ENCODE measurements at places on chromosomes 7 and 10.

GRCh38 chr10:63429281-63429680 lies 36.5 kb downstream of the JMJD1C start:
- no peak for DNase-seq

GRCh38 chr10:95525033-95525418 lies 36.1 kb downstream of the SORBS1 start:
- no peak for DNase-seq

DNA sequence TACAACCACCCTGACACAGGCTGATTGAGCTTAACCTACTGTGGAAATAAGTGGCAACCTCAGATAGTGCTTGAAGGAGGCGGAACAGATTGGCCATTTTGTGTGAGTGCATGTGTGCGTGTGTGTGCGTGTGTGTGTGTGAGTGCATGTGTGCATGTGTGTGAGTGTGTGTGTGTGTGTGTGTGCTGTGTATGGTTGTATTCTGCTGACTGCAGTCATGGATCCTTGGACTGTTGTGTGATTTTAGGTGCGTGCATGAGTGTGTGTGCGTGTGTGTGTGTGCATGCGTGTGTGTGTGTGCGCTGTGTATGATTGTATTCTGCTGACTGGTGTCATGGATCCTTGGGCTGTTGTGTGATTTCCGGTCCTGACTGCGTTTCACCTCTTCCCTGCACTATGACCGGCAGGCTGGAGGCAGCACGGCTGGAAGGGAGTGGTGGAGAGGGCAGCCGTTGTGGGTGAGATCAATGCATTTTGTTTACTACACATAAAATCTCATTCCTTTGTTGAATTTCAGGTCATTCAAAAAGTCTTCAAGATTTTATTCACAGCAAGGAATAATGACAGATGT lies 6.3 kb downstream of the IQCE start:
- no peak for DNase-seq

- no peak for DNase-seq
Observed at GRCh38 chr7:6367701-6368211, 80.0 kb downstream of the DAGLB start.

DNA sequence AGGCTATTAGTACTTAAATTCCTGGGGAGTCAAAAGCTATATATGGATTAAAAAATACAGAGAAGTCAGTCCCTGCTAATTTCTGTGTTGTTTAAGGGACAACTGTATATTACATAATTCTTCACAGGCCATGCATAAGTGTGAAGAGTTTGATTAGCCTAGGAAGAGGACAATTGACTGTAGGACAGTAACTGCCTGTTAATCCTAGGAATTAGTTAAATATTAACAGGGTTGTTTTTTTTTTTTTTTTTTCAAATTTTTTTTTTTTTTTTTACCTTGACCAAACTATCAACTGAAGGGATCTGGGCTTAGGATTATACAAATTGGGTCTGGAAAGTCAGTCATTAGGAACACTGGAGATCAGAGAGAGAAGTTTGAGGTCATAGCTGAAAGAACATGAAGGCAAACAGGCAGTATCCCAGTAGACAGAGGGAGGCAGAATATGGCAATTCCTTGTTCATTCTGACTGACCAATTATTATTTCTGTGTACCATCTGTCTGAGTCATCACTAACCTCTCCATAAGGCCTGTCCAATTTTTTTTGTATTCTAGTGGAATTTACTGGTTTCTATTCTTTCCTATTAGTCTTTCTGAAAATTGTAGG lies 1139.2 kb downstream of the SORCS1 start:
- no peak for DNase-seq

GRCh38 chr10:43265799-43266721 lies 805 bp downstream of the RASGEF1A start:
- DNase-seq, result no peak

GRCh38 chr10:118246332-118247295 lies 95.5 kb downstream of the FAM204A start:
- DNase-seq, result no peak

DNA sequence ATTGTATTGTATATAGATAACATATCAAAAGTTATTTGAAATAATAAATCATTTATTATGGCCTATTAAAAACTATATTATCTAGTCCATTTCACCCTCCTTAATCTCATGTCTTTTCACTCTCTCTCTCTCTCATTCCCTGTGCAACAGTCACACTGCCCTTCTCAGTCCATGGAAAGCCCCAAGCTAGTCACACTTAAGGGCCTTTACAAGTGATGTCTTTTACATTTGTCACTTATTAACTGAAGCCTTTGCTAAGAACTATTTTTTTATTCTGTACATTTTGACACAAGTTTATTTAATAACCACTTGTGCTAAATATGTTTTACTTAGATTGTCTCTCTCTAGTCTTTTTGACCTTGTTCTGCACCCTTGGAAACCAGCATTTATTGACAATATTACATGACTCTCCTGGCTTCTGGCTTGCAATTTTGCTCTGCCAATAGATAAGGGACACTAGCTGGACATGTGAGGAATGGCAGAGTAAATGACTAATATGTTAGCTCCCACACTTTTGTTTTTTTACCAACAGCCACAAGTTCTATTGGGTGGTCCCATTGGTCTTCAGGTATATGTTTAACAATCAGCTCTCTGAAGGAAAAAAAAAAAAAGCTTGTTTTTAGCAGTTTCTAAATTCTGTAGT lies 706.8 kb upstream of the POT1 start:
- DNase-seq, result no peak

DNA sequence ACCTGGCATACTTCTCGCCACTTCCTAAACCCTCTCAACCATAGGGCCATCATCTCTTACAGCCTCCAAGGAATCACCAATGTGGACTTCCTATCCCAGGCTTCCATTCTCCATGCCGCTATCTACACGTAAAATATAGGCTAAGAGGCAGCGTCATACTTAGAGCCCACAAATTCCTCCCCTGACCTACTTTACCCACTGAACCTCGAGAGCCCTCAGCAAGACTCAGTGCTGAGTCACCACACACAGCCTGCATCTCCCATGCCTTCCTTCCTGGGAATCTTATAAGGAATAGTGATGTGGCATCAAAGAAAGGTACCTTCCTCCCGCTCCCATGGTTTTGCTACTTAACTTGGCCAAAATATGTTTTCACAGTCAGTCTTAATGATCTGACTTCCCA lies 435.6 kb upstream of the NFE2L3 start:
- no peak for DNase-seq

DNA sequence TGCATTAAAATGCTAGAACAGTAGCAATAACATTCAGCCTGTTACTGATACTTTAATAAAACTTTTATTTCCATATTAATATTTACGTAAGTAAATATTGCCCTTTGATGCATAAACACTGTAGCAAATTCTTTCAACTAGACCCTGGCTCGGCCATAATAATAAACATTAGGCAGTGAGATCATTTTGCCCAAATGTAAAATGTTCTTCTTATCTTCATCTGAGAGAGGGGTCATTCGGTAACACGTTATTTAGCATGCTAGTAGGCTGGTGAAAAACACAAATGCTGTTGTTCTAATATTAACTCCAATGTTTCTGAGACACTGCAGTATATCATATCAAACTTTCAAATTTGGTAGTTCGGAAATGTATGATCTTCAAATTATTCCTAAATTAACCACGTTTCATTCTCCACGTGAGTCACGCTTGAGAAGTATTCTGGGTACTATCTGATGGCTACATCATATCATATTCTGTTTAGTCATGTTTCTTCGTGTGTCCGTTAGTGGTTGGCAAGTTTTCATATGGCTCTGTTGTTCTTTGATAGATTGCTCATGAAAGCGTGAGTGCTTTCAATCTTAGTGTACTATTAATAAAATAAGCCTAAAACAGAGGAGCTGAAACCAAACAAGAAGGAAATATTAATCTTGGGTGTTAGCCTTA lies 145.8 kb downstream of the NSUN6 start:
- no peak for DNase-seq

GRCh38 chr7:67637023-67637358 lies 640.4 kb downstream of the TYW1 start:
- no peak for DNase-seq

DNA sequence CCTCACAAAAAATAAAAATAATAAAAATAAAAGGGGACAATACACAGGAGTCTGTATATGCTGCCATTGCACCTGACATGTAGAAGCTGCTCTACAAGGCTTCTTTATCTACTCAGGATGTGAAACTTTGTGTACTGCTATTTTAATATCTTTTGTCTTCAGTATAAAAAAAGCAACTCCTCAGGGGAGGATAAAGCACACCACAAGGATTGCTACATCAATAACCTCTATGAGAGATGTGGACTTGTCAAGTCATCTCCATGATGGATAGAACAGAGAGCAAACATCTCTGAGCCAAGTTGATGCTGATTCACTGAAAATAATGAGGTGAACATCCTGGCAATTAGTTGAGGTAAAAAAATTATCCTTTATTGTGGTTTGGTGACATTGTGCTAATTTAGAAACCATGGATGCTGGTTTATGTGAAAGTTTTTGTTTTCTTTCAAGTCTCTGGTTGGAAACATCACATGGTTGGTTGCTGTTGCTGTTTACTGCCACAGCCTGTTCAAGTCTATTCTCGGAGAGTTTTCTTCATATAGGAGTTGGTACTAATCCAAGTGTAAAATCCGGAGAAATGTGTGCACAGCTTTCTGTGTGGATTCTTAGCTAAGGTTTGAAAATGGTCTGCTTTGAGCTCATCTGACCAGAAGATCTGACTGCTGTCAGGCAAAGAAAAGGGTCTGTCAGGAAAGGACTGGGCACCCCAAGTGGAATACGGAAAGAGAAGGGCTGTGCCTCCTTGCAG lies 1.5 kb upstream of the HECW1 start:
- DNase-seq, result no peak

- no peak for DNase-seq
Observed at GRCh38 chr7:132053871-132054270, 497.4 kb upstream of the PODXL start.

DNA sequence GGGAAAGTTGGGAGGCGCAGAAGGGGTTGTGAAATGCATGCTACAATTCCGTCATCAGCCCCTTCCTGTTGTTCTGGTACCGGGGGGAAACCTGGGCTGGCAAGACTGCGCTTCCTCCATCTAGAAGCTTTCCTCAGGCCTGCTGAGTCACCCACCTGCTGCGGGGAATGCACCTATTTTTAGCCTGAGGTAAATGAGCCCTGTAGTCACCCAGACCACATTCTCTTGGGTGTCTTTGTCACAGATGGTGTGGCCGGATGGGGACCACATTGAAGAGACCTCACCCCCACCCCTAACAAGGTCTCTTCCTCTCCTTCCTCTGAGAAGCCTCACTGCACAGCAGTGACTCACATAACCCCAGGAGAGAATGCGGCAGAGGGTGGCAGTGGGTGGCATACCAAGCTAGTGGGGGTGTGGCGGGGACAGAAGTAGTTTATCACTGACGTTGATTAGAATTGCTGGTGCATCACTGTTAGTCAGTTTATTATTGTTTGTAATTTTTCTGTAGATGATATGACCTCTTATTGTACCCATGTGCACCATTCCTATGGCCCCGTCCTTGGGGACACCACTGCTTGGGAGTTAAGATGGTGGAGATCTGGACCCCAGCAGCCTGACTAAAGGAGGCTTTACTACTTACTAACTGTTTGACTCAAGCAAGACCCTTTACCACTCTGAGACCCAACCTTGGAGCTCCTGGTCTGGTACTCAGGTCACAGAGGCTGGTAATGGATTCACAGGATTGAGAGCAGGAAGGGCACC lies 83.0 kb upstream of the DUSP5 start:
- DNase-seq, result no peak

DNA sequence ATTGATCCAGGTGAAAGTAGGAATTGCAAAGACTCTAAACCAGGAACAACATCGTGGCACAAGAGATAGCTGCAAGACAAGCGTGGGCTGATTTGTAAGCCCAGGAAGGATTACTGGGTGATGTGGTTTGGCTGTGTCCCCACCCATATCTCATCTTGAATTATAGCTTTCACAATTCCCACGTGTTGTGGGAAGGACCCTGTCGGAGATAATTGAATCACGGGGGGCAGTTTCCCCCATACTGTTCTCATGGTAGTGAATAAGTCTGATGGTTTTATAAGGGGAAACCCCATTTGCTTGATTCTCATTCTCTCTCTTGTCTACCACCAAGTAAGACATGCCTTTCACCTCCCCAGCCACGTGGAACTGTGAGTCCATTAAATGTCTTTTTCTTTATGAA lies 59.5 kb downstream of the ST8SIA6 start:
- DNase-seq, result no peak
